ENCODE measurements at places on chromosomes 3 and 15. TPM values are rescaled to one million over a fixed set of nuclear protein-coding genes. Genes with fewer than 3 reads are reported as not detected.
A peak's percentile ranks its signal among the peaks of the same experiment; 100 is the strongest.

DNA sequence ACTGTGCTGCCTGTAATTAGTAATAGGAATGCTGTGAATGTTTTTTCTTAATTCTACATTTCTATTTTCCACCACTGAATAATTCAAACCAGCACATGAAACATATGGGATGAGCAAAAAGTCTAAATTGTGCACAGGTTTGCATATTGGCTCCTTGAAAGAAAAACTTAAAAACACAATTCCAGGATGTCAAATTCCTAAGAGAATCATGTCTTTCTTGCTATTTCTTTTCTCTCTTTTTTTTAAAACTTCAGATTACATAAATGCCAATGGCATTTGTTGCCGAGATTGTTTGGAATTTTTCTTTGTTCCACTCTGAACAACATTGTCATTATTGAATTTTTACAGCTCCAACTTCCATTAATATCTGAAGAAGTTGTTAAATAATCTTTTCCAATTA lies 60.8 kb downstream of the VGLL3 start:
- no peaks in the 10 kb centered on the region for H3K4me1 ChIP-seq
- H3K36me3 ChIP-seq = no peaks in the 10 kb centered on the region
- DNase-seq = no peak
- no peak overlapping the region for H3K27ac ChIP-seq
- no peaks in the 10 kb centered on the region for H3K27me3 ChIP-seq

The SNTN gene
- total RNA-seq = not detected

- H3K4me3 ChIP-seq = no peak overlapping the region
- no peak for DNase-seq
- no peaks in the 10 kb centered on the region for H3K27me3 ChIP-seq
- no peaks in the 10 kb centered on the region for H3K36me3 ChIP-seq
- no peak overlapping the region for H3K27ac ChIP-seq
Observed at GRCh38 chr15:63169788-63170187, 12.5 kb upstream of the RPS27L start.

GRCh38 chr15:72217216-72217615 lies 13.8 kb downstream of the PKM start:
- no peaks in the 10 kb centered on the region for H3K27me3 ChIP-seq
- H3K4me1 ChIP-seq = no peaks in the 10 kb centered on the region
- H3K27ac ChIP-seq = no peak overlapping the region
- peaks cover 70% of the 10 kb centered on the region for H3K36me3 ChIP-seq
- no peak for DNase-seq

GRCh38 chr15:88727439-88727838 lies 75.8 kb upstream of the ACAN start:
- no peaks in the 10 kb centered on the region for H3K4me1 ChIP-seq
- no peak for DNase-seq
- no peaks in the 10 kb centered on the region for H3K36me3 ChIP-seq
- no peaks in the 10 kb centered on the region for H3K27me3 ChIP-seq
- no peak overlapping the region for H3K27ac ChIP-seq
- no peak overlapping the region for H3K4me3 ChIP-seq

DNA sequence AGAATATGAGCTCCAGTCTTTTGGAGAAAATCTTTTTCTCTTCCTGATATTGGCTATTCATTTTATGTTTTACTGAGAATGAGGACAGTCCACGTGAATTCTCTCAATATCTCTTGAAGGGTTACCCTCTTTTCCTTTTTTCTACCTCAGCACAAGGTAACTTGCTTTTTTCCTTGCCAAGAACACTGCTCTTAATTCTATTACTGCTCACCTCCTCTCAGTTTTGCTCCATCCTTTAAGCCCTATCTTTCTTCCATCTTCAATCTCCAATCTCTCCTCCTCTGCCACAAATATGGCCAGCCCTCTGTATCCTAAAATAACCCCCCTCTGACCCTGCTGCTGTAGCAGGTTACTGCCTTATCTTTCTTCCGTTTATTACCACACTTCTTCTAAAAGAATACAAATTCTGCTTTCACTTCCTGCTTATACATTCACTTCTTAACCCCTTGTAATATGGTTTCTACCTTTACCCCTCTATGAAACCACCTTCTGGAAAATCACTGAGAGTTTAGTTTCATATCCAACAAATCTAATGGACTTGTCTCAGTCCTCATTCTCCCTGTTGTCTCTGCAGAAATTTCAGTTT lies 89.0 kb downstream of the NFKBIZ start:
- 0 out of 2 replicates have a peak overlapping the region, but pooled peaks have one; percentile 29 for H3K4me3 ChIP-seq
- peak; percentile 82 for DNase-seq
- no peak overlapping the region for H3K27ac ChIP-seq
- H3K36me3 ChIP-seq = no peaks in the 10 kb centered on the region
- H3K4me1 ChIP-seq = peaks cover 45% of the 10 kb centered on the region

The MINAR1 gene
- total RNA-seq = 3.8 TPM

- no peaks in the 10 kb centered on the region for H3K27me3 ChIP-seq
- H3K36me3 ChIP-seq = no peaks in the 10 kb centered on the region
- H3K4me1 ChIP-seq = no peaks in the 10 kb centered on the region
- H3K4me3 ChIP-seq = no peak overlapping the region
Observed at GRCh38 chr3:147412261-147412916, 3.2 kb downstream of the ZIC1 start.

The ANKUB1 gene
- total RNA-seq = not detected

DNA sequence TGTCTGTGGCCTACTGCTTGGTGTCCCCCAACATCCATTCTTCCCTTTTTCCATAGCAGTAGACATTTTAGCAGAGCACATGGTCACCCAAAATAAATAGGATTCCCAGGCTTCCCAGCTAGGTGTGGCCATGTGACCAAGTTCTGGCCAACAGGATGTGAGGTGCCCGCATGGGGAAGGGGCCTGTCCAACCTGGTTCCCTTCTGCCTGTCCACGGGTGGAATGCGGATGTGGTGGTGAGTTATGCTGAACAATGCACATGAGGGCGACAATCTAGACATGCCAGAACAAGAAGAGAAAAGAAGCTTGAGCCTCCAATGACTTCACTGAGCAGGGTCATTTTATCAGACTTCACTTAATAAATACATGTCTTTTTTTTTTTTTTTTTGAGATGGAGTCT lies 77.6 kb upstream of the DLG1 start:
- DNase-seq = no peak
- peaks cover 4% of the 10 kb centered on the region for H3K4me1 ChIP-seq
- no peaks in the 10 kb centered on the region for H3K27me3 ChIP-seq
- H3K36me3 ChIP-seq = no peaks in the 10 kb centered on the region
- H3K4me3 ChIP-seq = no peak overlapping the region

The SOX14 gene
- not detected for total RNA-seq

The CFAP161 gene
- 0.11 TPM for total RNA-seq

- H3K27ac ChIP-seq = peak overlapping the region; percentile 85
Observed at GRCh38 chr3:170154084-170154483, 27.4 kb downstream of the PHC3 start.

The ABI3BP gene
- not detected for total RNA-seq

DNA sequence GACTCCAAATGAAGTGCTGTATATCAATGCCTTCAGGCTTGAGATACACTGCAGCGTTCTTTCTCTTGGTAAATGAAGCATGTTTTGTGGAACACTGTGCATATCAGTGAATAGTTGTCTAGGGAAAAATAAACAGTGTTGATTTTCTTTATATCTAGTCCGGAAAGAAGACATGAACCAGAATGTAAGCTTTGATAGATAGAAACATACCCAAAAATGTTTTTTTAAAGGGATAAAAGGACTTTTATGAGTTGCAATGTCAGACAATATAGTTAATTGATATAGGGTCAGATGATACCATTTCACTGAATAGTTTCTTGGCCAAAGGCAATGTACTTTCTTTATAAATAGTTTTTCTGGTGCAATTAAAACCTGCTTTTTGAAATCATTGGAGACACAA lies 1037.8 kb downstream of the OTOL1 start:
- H3K27me3 ChIP-seq = no peaks in the 10 kb centered on the region
- H3K4me1 ChIP-seq = no peaks in the 10 kb centered on the region
- DNase-seq = no peak
- no peak overlapping the region for H3K27ac ChIP-seq
- no peaks in the 10 kb centered on the region for H3K36me3 ChIP-seq
- H3K4me3 ChIP-seq = no peak overlapping the region

GRCh38 chr3:135950941-135951340 lies 14.6 kb upstream of the PPP2R3A start:
- H3K27me3 ChIP-seq = no peaks in the 10 kb centered on the region
- no peaks in the 10 kb centered on the region for H3K36me3 ChIP-seq
- no peaks in the 10 kb centered on the region for H3K4me1 ChIP-seq
- H3K4me3 ChIP-seq = no peak overlapping the region

The OR5K2 gene
- not detected for total RNA-seq

The CCDC54 gene
- not detected for total RNA-seq

The THBS1 gene
- total RNA-seq = not detected

GRCh38 chr3:187979564-187979963 lies 174.4 kb upstream of the LPP start:
- H3K4me1 ChIP-seq = peaks cover 100% of the 10 kb centered on the region
- peak overlapping the region; percentile 47 for H3K4me3 ChIP-seq
- H3K36me3 ChIP-seq = no peaks in the 10 kb centered on the region
- H3K27me3 ChIP-seq = no peaks in the 10 kb centered on the region

- peaks cover 46% of the 10 kb centered on the region for H3K4me1 ChIP-seq
- no peak overlapping the region for H3K4me3 ChIP-seq
- H3K27me3 ChIP-seq = no peaks in the 10 kb centered on the region
- no peak for DNase-seq
Observed at GRCh38 chr3:52890735-52891134, 6.6 kb downstream of the STIMATE start.

The LRRK1 gene
- 87.3 TPM for total RNA-seq

DNA sequence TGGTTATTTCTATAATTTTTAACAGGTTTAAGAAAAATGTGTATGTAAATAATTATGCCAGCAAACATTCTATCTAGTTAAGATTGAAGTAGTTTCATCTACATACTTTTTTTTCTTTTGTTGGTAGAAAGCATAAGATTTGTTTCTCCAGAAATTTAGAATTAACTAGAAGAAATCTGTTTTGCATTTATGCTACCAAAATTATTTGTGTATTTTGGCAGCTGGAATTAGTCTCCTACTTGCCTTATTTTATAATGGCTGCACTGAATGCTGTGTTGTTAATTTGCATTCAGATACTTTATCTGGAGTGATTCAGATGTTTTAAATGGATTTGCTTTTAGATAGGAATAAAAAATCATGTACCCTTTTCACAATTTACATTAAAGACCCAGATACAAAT lies 100.2 kb upstream of the NAALADL2 start:
- H3K36me3 ChIP-seq = no peaks in the 10 kb centered on the region
- no peak for DNase-seq
- no peak overlapping the region for H3K27ac ChIP-seq
- no peak overlapping the region for H3K4me3 ChIP-seq
- no peaks in the 10 kb centered on the region for H3K27me3 ChIP-seq
- no peaks in the 10 kb centered on the region for H3K4me1 ChIP-seq

DNA sequence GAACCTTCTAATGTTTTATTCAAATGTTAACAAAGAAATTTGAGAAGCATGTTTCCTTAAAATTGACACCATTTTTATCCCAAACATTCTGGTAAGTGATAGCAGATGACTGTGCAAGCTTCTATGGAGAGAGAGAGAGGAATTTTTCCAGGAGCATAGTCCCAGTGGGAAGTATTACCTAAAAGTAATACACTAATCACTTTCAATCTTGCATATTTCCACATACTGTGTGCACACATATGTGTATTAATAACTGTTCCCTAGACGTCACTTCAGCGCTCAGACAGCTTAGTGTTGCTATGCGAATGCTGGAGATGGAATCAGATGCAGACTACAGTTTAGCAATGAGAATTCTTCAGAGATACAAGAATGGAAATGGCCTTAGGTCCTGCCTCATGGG lies 424.3 kb upstream of the TPRG1 start:
- no peaks in the 10 kb centered on the region for H3K36me3 ChIP-seq
- DNase-seq = no peak
- no peak overlapping the region for H3K4me3 ChIP-seq
- no peaks in the 10 kb centered on the region for H3K27me3 ChIP-seq
- H3K4me1 ChIP-seq = peaks cover 43% of the 10 kb centered on the region
